ENCODE measurements at places on chromosomes 7 and 10.

- no peak for DNase-seq
Measured at GRCh38 chr10:68310531-68310930, 21.3 kb upstream of the HNRNPH3 start.

GRCh38 chr7:100374601-100375000 is 1.3 kb downstream of the PILRA start:
- no peak for DNase-seq

GRCh38 chr10:113565364-113565763 is 12.5 kb downstream of the HABP2 start:
- DNase-seq = peak; percentile 9

DNA sequence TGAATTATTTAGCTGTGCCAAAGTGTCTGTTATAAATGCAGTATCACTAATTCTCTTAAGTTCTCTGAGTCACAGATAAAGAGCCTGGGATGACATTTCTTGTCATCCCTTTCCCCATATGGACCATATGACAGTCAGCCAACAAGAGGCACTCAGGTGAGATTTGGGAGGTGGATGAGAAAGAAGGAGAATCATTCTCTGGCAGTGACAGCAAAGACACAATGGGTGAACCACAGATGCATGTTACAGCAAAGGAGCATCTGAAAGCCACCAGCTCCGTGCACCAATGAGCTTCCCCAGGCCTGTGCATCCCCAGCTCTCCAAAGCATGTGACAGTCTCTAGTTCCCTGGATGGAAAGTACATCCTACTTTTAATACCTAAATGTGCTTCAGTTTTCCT is 10.8 kb downstream of the GIMAP6 start:
- no peak for DNase-seq

- no peak for DNase-seq
Measured at GRCh38 chr10:55168343-55168742, 367.3 kb upstream of the PCDH15 start.

GRCh38 chr7:51213618-51214017 is 103.0 kb downstream of the COBL start:
- DNase-seq = no peak

DNA sequence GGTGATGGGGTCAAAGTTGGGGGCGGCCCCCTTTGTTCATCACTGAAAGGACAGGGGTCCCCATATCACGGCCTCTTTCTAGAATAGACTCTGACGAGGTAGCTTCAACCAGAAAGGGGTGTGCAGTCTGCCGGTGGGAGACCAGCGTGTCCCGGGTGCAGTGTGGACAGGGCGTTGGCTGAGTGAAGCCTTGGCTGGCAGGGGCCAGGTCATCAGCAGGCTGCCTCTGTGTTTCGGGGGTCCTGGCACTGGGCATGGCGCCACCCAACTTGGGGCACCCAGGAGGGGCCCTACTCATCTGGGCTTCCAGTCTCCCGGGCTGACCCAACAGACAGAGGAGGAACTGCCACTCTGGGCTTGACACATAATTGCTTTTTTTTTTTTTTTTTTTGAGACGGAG is 3.5 kb upstream of the AMZ1 start:
- no peak for DNase-seq

GRCh38 chr10:44659320-44659719 is 251.8 kb upstream of the TMEM72 start:
- DNase-seq = peak; percentile 32

DNA sequence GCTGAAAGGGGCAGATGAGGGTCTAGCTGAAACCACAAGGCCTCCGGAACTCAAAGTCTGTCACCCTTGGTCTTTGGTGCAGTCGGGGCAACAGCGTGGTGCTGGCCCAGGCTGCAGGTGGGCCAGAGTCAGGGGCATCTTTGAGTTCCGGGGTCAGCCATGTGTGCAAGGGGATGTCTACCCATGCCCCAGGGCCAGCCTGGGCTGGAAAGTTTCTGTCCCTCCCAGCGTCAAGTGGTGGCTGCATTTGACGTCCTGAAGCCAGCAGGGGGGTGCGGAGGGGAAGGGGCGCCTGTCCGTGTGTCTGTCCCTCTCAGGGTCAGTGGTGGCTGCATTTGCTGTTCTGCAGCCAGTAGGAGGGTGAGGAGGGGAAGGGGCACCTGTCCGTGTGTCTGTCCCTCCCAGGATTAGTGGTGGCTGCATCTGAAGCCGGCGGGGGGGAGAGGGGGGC is 638 bp downstream of the BRAT1 start:
- no peak for DNase-seq

GRCh38 chr7:78164459-78164858 is 365.9 kb downstream of the PHTF2 start:
- DNase-seq = peak; percentile 16

- no peak for DNase-seq
Measured at GRCh38 chr7:124351950-124352349, 319.1 kb upstream of the TMEM229A start.

- DNase-seq = peak; percentile 4
Measured at GRCh38 chr10:128035557-128035973, 90.7 kb downstream of the MKI67 start.
